Stimulated activated naive CD8-positive, alpha-beta T cell treated with anti-CD3 and anti-CD28 coated beads, Interleukin-15, Interleukin-2, amounts not matched to agents 100 U/mL and 50 U/mL, for 24 hours (primary cell): ENCODE measurements at places on chromosomes 2 and 18.
A peak's percentile ranks its signal among the peaks of the same experiment; 100 is the strongest.

GRCh38 chr2:105425936-105426625 lies 27.2 kb upstream of the FHL2 start:
- DNase-seq = no peak

DNA sequence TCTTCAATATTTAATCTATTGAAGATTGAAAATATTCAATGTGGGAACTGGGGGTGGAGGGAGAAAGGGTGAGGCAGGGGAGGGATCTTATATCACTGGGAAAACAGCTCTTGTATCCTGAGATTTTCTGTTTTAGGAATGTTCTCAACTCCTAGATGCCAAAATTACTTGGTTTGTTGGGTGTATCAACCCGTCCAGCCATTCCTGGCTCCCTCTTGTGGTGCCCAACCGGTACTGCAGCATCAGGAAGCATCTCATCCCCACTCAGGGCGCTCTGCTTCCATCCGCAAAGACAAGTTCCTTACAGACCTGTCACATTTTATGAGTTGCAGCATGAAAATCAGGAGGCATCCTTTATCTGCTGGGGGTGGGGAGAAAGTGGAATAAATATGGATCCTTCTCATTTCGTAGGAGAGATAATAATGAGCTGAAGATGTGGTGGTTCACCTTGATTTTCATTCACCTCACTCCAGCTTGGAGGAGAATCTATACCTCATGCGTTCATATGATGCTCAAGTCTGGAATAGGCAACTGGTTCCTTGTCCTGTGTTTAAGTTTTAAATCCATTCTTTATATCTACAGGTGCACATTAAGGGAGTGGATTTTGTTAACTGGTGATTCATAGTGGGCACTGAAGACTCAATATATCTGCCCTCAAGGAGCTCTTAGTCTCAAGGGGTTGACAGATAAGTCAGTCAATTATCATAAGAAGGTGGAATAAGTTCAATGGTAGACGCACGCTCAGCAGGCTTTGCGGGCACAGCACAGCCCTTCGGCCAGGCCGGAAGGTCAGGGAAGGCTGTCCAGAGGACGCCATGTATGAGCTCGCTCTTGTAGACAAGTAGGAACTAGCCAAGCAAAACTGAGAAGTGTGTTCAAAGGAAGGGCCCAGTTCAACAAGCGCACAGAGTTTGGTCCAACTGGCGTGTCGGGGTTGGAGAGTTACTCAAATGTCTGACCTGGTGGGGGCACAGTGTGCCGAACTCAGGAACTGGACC lies 127.3 kb downstream of the RNF144A start:
- peak; percentile 64 for DNase-seq

GRCh38 chr18:11775436-11776174 lies 75.6 kb upstream of the CHMP1B start:
- no peak for DNase-seq

- DNase-seq = no peak
Measured at GRCh38 chr18:56240405-56240804, 398.0 kb downstream of the TXNL1 start.

- DNase-seq = no peak
Measured at GRCh38 chr2:74179063-74179865, 585 bp upstream of the MOB1A start.

DNA sequence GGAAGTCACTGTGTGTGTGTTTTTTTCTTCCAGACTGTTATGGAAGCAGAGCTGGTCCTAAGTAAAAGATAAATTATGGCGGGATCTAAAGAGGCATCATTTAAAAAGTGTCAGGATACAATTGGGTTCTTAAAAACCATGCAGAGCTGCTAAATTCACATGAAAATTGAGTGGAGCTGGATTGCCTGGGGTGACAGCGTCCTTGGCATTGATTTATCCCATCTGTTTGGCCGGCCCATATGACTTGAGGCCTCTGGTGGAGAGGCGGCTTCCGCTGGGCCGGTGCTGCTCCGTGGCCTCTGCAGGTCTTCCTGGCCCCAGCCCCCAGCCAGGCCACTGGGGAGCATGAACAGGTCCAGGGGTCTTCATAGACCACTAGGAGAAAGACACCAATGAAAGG lies 165.5 kb downstream of the GLI2 start:
- DNase-seq = no peak

- no peak for DNase-seq
Measured at GRCh38 chr2:237222601-237223041, 136.9 kb downstream of the COPS8 start.

DNA sequence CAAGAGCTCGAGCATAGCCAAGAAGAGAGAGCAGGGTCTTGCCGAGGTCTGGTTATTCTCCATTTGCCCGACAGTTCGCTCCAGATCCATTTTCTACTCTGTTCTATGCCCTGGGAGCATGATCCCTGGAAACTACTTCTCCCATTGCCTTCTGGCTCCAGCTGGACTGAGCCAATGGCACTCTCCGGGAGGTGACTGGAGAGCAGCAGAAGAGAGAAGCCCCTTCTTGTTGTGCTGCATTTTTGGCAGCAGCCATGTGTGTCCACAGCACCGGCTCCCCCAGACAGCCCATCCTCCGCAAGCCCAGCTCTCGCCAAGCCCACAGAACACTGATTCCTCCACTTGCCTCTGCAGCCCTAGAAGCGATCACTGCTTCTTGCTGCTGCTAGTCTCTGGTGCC lies 345.5 kb downstream of the TNS1 start:
- no peak for DNase-seq

DNA sequence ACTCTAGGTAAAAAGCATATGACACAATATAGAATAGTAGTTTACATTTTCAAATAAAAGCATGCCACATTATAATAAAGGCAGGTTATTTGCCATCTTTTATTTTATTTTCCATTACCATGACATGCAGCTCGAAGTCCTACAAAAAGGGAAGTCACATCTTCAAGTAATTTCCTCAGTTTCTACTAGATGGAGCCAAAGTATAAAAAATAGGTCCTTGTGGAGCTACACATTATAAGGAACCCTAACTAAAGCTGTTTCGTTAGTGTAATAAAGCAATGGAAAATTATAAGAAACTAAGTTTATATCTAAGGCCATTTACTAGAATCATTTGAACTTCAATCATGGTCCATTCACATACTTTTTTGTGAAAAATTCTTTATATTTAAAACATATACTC lies 674.5 kb downstream of the KCNJ3 start:
- no peak for DNase-seq

GRCh38 chr18:45462179-45462578 lies 153.1 kb upstream of the SLC14A2 start:
- DNase-seq = no peak

DNA sequence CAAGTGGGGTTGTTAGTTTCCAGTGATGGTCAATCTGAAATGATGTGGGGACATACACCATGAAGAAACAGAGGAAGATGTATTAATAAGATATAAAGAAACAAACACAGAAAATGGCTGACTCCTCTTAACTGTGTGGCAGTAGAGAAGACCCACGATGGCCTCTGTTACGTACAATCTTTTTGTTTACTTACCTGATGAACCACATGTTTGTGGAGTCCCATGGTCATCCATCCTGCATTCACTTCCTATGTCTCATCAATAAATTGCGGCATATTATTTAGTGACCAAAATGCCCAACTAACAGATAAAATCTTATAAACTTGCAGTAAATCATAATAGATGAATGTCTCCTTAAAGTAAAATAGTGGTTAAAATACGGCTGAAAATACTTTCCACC lies 740.1 kb upstream of the LINC00305 start:
- DNase-seq = no peak

GRCh38 chr2:160574468-160575140 lies 81.0 kb upstream of the RBMS1 start:
- no peak for DNase-seq
